ENCODE measurements at places on chromosomes 7 and 10.

GRCh38 chr10:59000162-59000825 lies 176.1 kb upstream of the PHYHIPL start:
- DNase-seq, result no peak

DNA sequence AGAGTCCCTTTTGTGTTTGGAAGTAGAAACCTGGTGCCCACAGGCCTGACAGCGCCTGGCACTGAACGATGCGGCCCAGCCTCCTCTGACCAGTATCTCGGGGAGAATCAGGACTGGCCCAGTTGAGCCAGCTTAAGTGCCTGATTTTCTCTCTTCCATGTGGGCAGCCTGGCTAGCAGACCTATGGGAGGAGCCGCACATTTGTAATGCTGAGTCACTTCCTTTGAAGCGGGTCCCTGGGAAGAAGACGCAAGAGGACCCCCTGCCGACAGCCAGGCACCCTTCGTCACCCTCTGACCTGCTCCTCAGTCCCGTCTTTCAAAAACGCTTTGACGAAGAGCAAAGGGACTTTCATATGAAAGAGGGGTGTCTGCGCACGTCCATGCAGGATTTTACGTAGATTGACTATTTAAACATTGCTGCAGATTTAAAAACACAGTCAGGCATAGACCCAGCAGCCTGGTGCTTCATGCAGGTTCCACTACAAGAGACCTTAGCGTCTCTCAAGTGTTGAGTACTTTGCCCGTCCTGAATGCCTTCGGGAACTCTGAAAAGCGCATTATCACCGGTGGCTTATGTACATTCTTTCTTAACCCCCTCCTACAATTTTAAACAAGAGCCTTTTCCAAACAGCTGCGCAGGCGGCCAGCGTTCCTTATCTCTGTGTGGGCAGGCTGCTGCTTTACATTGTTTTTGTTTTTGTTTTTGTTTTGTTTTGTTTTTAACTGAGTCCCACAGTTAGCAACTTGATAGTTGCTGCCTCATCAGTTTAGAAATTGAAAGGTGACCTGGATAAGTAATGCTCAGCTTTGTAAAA lies 36.5 kb upstream of the AP5Z1 start:
- DNase-seq, result no peak

DNA sequence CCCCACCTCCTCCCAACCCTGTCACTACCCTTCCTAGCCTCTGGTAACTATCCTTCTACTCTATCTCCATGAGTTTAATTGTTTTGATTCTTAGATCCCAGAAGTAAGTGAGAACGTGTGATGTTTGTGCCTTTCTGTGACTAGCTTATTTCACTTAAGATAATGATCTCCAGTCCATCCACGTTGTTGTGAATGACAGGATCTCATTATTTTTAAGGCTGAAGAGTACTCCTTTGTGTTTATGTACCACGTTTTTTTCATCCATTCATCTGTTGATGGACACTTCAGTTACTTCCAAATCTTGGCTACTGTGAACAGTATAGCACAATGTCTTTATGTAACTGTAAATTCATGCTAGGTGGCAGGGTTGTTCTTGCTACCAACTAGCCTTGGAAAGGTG lies 461.6 kb downstream of the PLXDC2 start:
- DNase-seq, result no peak

DNA sequence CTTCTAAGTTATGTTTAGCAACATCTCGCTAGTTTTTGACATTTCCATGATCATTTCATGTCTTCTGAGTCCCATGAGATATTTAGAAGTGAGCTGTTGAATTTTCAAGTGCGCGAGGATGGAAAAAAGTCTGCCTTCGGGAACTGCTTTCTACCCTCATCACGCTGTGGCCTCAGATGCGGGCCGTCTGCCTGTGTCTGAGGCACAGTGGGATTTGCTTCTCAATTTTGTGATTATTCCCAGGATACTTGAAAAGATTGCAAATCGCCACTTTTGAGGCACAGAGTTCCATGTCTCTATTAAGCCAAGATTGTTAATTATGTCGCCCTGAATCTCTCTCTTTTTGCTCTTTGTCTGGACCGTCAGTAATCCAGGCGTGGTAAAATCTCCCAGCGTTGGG lies 30.8 kb upstream of the NKX6-2 start:
- no peak for DNase-seq

GRCh38 chr10:49119746-49120145 lies 4.4 kb upstream of the VSTM4 start:
- DNase-seq, result no peak

- no peak for DNase-seq
Observed at GRCh38 chr7:155002411-155003091, 373 bp downstream of the PAXIP1 start.

Measured in CD8-positive, alpha-beta memory T cell (primary cell).